ENCODE measurements at places on chromosomes 5 and 9.

DNA sequence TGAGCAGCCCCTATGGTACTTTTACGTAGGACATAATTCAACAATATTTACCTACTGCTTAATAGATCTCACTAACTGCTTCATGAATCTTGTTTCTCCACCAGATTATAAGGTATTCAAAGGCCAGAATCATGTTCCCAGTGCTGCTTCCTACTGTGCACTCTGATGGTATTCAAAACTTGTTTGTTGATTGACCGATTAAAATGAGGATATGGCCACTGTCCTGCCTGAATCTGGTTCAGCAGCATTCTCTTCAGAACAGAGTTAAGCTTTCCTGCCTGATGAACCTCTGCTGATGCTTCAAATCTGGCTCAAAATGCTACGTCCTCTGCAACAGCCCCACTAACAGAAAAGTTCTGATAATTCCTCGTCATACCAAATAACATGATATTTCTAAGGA is 150.7 kb upstream of the ZNF462 start:
- DNase-seq, result no peak

DNA sequence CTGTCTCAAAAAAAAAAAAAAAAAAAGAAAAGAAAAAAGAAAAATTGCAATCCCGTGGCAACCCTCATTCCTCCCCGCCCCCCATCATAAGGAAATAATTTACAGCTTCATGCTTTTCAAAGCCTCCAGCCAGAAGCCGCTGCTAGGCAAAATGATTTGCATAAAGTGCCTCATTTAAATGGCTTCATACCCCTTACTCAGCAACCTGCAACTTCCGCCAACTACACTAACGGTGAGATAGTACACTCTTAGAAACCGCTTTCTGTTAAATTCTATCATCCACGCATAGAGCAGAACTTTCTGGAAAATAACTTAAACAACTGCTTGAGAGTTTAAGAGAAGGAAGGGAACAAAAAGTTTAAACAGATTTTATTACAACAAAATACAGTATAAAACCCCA is 17.8 kb downstream of the SERINC5 start:
- DNase-seq, result no peak

GRCh38 chr5:100861148-100861547 is 41.9 kb downstream of the ST8SIA4 start:
- no peak for DNase-seq

DNA sequence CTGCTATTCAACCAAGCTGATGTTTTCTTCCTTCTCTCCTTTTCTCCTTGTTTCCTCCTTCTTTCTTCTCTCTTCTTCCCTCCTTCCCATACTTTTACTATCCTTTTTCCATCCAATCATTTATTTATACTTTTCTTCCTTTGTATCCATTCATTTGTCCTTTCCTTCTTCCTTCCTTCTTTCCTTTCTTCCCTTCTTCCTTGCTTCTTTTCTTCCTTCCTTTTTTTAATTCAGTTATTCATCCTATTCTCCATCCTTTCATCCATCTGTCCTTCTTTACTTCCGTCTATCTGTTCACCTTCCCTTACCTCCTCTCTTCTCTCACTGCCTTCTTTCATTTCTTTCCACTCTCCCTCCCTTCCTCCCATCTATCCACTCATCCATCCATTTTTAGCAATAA is 24.0 kb upstream of the PPARGC1B start:
- DNase-seq, result no peak

- DNase-seq, result no peak
Measured at GRCh38 chr9:76571288-76571687, 112.3 kb downstream of the GCNT1 start.

- DNase-seq, result no peak
Measured at GRCh38 chr5:134553821-134554267, 28.4 kb downstream of the JADE2 start.

GRCh38 chr5:172418862-172419814 is 35.2 kb downstream of the SH3PXD2B start:
- no peak for DNase-seq
